ENCODE measurements at places on chromosomes 3 and 15.

DNA sequence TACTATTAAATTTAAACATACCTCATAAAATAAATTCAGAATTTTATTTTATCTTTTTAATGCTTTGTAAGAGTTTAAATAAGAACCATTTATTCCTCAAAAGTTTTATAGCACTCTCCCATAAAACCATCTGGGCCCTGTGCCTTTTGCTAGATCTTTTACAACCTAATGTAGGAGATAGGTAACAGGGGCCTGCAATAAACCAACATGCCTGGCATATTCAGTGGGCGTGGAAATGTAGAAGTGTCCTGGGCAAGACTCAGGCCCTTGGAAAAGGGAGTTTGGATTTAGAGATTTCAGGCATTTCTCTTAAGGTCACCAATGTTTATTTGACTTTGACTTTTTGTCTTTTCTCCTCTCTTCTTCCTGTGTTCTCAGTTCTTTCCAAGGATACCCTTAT lies 46.4 kb downstream of the POMGNT2 start:
- DNase-seq = no peak

DNA sequence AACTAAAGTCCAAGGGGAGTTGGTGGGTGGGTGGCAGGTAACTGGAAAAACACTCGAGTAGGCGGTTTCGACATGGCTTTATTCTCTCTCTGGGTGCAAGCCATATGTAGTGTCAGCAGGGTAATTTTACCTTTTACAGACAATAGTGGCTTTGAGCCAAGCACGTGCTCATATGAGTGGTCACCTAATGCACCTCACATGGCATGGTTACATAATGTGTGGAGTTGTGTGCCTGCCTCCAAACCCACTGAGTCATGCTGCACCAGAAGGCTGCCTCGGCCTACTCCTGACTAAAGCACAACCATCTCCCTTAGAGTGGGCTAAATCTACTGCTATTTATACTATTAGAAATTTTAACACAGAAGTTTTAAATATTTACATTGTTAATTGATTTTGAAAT lies 16.5 kb downstream of the CCRL2 start:
- no peak for DNase-seq

DNA sequence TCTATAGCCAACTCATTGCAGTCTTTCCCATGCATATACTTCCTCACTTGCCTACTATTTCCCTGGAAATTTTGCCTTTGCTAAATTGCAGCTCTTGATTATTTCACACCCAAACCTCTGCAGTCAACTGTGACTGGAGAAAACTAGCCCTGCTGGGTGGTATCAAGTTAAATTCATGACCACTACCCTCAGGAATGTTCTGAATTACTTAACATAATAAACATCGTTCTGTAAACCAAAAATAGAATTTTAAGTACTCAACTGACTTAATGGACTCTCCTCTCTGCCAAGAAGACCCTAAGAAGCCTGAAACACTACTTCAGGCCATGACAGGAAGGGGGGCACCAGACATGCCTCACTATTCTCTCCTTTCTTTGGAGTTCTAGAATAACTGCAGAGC lies 1278.0 kb upstream of the GBE1 start:
- DNase-seq = no peak

GRCh38 chr15:74775132-74775562 lies 6.7 kb upstream of the CSK start:
- DNase-seq = peak; percentile 63

GRCh38 chr3:155069729-155070128 lies 10.4 kb upstream of the MME start:
- DNase-seq = no peak

GRCh38 chr3:134647902-134648760 lies 2.7 kb downstream of the KY start:
- no peak for DNase-seq

- DNase-seq = no peak
Observed at GRCh38 chr3:158571969-158572765, 1.2 kb downstream of the MLF1 start.

- no peak for DNase-seq
Observed at GRCh38 chr3:32397941-32398340, 6.3 kb downstream of the CMTM7 start.

DNA sequence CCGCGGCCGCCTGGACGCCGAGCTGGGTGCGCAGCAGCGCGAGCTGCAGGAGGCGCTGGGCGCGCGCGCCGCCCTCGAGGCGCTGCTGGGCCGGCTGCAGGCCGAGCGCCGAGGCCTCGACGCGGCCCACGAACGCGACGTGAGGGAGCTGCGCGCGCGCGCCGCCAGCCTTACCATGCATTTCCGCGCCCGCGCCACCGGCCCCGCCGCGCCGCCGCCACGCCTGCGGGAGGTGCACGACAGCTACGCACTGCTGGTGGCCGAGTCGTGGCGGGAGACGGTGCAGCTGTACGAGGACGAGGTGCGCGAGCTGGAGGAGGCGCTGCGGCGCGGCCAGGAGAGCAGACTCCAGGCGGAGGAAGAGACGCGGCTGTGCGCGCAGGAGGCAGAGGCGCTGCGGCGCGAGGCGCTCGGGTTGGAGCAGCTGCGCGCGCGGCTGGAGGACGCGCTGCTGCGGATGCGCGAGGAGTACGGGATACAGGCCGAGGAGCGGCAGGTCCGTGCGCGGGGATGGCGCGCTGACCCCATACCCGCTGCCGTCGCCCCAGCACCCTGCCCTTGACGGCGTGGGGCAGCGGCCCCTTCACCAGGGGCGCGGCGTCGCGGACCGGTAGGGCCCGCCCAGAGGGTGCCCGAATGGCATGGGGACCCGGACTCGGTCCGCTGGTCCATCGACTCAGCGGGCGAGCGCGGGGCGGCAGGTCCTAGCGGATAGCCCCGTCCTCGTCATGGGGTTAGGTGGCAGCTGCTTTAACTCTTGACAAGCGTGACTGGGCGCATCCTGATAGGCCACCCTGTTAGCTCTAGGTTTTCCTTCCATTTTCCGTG lies 848 bp downstream of the SYNM start:
- DNase-seq = no peak

DNA sequence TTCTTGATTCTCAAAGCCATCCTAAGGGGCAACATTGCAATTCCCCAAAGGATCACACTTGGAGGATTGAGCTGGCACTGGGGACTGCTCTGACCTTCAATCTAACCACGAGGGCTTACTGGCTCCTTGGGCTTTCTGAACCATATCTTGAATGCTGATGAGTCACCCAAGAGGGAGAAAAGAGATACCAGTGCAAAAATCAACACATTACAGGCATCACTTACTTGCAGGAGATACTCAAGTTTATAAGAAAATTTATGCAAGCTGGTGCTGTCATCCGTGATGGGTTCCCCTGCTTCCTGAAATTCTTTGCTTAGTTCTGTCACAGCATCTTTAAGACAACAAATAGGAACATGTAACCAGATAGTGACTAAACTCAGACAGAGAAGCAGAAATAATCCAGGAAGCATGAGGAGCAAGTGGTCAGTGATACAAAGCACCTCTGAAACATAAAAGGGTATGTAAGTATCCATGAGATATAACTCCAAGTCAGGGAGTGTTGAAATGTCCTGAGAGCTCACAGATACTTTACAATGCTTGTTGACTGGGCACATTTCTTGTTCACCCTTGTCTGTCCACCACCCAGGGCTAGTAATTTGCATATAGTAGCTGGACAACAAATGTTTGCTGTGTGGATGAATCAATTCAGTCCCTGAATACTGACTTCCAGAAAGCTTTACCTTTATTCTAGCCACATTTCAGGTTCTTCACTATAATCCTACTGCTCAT lies 14.1 kb downstream of the FYCO1 start:
- DNase-seq = peak; percentile 11

GRCh38 chr3:12995389-12996180 lies 77.6 kb downstream of the IQSEC1 start:
- DNase-seq = no peak

- DNase-seq = no peak
Observed at GRCh38 chr3:109774108-109774507, 436.8 kb upstream of the DPPA4 start.

- peak; percentile 28 for DNase-seq
Observed at GRCh38 chr3:14925729-14926591, 21.4 kb upstream of the NR2C2 start.

DNA sequence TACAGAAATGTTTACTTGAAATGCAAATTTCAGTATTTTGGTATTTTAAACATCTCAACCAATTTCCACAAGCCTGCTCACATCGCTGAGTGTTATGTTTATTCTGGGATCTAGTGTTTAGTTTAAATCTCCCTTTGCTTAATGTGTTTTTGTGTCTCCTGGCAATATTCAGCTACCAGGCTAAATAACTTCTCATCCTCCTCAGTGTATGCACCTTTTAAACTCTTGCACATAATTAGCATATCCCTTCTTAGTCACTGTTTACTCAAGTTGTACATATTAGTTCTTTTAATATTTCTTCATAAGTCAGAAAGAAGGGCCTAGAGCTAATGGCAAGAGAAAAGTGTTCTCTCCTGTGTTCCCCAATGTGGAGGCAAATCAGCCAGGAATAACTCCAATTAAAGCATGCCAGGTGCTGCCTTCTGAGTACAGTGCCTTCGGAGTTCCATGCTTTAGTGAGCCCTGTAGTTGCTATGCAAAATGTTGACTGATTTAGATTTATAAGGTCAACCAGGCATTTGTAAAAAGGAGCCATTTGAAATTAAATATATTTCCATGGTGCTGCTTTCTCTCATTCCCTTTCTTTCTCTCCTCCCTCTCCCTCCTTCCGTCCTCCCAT lies 234.3 kb downstream of the GAP43 start:
- DNase-seq = no peak
